Posterior vena cava (tissue), 2 donors: ENCODE measurements at places on chromosomes 7 and 10. TPM values are rescaled to one million over a fixed set of nuclear protein-coding genes. Genes with fewer than 3 reads are reported as not detected.

NOM1 gene
- total RNA-seq = 16.9 TPM

AASS gene
- 14.3 TPM for total RNA-seq

- no peak for DNase-seq
These were observed 52.3 kb upstream of the EN2 start for GRCh38 chr7:155405399-155406318.

DNA sequence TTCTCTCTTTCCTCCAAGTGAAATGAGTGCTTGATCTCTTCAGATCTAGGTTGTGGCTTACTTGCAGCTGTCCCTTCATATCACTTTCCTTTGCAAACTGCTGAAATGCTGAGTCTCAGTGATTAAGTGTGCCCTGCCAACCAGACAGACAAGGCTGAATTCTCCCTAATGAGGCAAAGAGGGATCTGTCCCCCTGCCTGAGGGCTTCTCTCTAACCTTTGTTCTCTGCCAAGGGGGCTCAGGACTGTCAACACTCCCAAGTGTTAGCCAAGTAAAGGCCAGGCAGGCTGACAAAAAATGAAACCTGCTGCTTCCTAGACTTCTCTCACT is at the start of gene MSS51:
Gene MSS51 (minus strand): TSS at position 24 of the 330 bp plus-strand sequence. CDS start 5,277 bp downstream, outside the sequence.
- DNase-seq = no peak

- no peak for DNase-seq
These were observed 652 bp upstream of the VPS26A start for GRCh38 chr10:69123306-69123746.

- DNase-seq = no peak
These were observed 39.7 kb downstream of the TES start for GRCh38 chr7:116249969-116250553.

BLVRA gene
- 54.2 TPM for total RNA-seq

GRCh38 chr7:74269757-74270277 is 15.6 kb upstream of the RFC2 start:
- no peak for DNase-seq

DNA sequence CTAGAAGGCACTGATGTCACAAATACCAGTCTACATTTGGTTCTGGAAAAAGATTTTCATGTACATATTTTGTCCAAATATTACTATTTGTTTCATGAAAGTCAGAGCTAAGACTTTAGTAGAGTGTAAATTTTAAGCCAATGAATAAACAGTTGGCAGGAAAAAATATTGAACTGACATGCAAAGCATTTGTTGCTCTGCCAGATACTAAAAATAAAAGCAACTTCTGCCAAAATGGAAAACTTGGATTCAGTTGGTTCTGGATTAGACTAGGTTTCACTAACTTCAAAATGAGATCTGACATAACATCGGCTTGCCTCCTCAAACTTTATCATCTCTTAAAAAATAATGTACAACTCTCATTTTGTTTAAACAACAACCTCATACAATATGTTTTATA is 34.9 kb downstream of the FAM204A start:
- DNase-seq = no peak

DNA sequence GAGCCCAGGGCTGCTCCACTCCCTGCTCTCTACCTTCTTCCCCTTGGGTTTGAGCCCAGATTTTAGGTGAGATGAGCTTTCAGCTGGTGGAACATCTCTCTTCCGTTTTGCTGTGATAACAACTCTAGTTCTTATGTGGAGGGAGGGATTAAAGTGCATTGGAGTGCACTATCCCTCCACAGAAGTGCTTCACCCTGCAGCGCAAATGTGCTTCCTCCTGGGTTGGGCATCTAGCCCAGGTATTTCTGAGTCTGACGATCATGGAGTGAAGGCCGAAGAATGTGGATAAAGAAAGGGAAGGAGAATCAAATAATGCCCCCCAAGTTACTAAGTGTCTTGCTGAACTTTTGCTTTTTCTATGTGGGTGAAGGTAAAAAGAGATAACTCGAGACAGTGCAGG is 157.4 kb downstream of the CACNB2 start:
- DNase-seq = no peak

ASAH2B gene
- total RNA-seq = 2.8 TPM

NOS3 gene
- total RNA-seq = 27.9 TPM

SFRP4 gene
- total RNA-seq = 56.7 TPM

- DNase-seq = no peak
These were observed 73.4 kb upstream of the FAM13C start for GRCh38 chr10:59435707-59436106.

SPDYE9 gene
- total RNA-seq = not detected

- DNase-seq = no peak
These were observed 63.2 kb downstream of the GPR37 start for GRCh38 chr7:124702385-124702784.

- DNase-seq = no peak
These were observed 141.3 kb downstream of the PAXIP1 start for GRCh38 chr7:154861589-154861988.

- peak; percentile 10 for DNase-seq
These were observed 509.7 kb downstream of the TCERG1L start for GRCh38 chr10:130801784-130802183.

- no peak for DNase-seq
These were observed 161.1 kb downstream of the CRPPA start for GRCh38 chr7:16260236-16260728.

PON1 gene
- total RNA-seq = not detected

- peak; percentile 97 for DNase-seq
These were observed at the start of gene COL1A2 for GRCh38 chr7:94394437-94395140. Gene COL1A2, plus strand, starts transcription at chr7:94394895. Its CDS starts 137 bp downstream, at chr7:94395032.

DNA sequence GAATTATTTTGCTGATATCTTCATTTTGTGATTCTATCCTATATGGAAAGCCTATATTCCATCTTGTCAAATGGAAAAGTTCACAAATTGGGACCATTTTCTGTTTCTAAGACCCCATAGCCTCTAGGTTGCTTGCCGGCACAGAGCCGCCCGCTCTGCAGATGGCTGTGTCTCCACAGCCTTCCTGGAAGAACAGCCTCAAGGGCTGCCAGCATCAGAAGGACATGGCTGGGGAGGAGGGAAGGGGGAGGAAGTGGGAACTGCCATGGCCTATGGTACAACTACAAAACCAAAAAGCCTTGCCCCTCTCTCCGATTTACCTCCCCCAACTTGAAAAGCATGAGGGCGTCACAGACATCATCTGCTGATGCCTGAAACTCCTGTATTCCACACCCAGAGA is 75.9 kb downstream of the LANCL2 start:
- no peak for DNase-seq

DNA sequence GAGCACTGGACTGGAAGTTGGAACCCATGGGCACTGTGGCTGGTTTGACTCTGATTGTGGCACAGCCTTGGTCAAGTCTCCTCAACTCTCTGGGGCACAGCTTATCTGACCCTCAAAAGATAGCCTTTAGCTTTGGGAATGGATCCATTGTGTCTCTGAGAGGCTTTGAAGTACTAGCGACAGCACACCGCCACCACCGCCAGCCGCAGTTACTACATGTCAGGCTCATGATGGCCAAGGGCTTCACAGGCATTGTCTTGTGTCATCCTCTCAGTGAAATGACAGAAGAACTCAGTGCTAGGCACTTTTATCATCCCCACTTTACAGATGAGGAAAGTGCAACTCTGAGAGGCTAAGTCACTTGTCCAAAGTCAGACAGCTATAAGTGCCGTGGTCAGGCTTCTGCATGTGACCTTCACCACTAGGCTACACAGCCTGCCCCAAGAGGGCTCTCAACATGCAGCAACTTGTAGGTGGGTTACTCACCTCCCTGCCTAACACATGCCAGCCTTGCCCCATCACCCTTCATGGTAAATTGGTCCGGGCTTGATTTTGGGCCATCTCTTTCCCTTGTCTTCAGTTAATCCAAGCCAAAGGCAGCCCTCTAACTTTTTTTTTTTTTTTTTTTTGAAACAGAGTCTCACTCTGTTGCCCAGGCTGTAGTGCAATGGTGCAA is 44.1 kb downstream of the C10orf105 start:
- DNase-seq = no peak

- DNase-seq = no peak
These were observed 31.3 kb downstream of the FZD1 start for GRCh38 chr7:91295576-91295975.

- no peak for DNase-seq
These were observed 95.5 kb downstream of the GATA3 start for GRCh38 chr10:8149991-8150390.

DNA sequence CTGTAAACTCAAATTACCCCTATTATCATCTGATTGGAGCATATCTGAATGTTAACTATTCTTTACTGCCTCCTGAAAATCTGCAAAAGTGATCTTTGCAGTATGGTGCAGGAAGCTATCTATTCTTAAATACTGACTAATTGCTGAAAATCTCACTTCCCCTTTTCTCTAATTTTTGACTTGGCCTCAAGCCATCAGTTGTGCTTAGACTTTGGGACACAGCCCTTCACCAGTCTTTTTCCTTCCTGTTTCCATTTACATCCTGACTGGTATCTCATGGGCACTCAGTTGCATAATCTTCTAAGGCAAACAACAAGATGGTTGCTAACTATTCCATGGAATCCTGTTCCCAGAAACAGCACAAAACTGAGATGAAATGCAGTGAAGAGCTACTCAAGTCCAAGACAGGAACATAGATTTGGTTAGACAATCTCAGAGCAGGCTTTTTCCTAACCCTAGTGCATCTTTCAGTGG is 228.5 kb downstream of the SORCS1 start:
- DNase-seq = no peak

- DNase-seq = no peak
These were observed 7.8 kb upstream of the KLF6 start for GRCh38 chr10:3792710-3793219.

GRCh38 chr7:150322114-150322832 is 882 bp upstream of the LRRC61 start:
- no peak for DNase-seq

DNA sequence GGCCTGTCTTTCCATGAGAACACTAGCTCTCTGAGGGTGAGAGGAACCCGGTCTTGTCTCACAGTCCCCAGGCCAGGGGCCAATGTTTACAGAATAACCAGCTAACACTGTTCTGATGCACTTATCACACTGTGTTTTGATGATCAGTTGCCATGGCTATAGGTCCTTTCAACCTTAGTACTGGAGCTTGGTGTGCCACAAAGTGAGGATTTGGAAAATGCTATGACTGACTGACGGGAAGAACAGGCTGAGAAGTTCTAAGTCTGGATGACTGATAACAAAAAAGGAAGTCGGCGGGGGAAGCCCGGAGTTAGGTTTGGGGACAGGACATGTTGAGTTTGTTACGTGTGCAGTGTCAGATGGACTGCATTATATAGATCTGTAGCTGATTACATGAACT is 141.8 kb downstream of the CTTNBP2 start:
- peak; percentile 78 for DNase-seq

- DNase-seq = no peak
These were observed 65.9 kb upstream of the ADAM12 start for GRCh38 chr10:126454045-126454751.

GRCh38 chr7:129798616-129799349 is 154.0 kb downstream of the UBE2H start:
- peak; percentile 15 for DNase-seq

DNA sequence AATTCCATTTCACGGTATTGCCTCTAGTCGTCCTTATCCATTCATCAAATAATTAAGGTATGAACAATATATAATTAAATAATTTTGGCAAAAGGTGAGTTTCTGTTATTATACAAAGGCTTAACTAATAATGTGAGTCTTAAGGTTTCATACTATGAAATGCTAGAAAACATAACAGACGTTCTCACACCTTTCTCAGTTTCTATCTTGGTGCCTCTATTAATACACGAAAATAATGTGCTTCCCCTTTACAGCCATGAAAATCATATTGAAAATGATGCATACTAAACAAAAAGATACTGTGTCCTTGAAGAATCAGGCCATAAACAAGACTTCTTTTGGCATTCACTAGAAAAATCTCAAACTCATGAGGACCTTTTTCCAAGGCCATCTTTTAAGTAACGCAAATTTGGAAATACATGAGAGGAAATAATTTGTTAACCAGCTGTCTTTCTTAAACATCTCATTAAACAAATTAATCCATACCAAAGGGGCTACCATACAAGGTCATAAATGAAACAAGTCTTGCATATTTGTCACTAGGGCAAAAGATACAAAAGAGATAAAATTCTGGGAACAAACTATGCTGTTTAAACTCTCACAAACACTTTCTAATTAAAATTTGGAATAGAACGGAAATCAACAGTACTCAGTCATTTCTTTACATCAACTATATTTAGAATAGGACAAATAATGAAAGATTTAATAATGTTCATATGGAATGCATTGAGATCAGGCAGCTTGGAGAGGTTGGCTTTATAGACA is 53.9 kb upstream of the CAV2 start:
- no peak for DNase-seq

- DNase-seq = peak; percentile 58
These were observed 405 bp upstream of the ENTPD1 start for GRCh38 chr10:95755511-95756004.

GRCh38 chr10:75187961-75188426 is 22.6 kb upstream of the VDAC2 start:
- DNase-seq = no peak

COX15 gene
- 17.6 TPM for total RNA-seq

- DNase-seq = no peak
These were observed 3.5 kb downstream of the LOXL4 start for GRCh38 chr10:98264378-98265065.

DNA sequence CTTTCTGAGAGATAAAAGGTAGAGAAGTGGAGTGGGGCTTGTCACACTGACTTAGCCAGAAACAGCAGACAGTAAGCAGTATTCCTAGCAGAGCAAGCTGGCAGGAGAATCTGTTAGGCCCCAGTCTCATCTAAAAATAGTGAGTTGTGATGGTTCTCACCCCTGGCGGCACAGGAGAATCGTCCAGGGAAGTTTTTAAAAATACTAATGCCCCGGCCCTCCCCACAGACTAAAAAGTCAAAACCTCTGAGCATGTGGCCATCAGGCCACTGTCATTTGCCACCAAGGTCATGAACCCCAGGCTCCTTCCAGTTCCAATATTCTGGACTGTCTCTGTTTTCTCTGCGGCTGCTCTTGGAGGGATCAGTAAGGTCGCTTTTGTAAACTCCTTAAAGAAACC is 34.0 kb downstream of the LYZL1 start:
- DNase-seq = no peak

- no peak for DNase-seq
These were observed 181.7 kb downstream of the ST7 start for GRCh38 chr7:117134889-117135552.

GRCh38 chr7:40833888-40834234 is 699.1 kb downstream of the SUGCT start:
- DNase-seq = no peak

- no peak for DNase-seq
These were observed 18.9 kb downstream of the MACC1 start for GRCh38 chr7:20198260-20198659.

GRCh38 chr7:143413123-143413522 is 4.5 kb upstream of the EPHA1 start:
- DNase-seq = no peak

PDE1C gene
- total RNA-seq = 51.3 TPM

GRCh38 chr10:103696094-103696410 is 159.3 kb downstream of the SH3PXD2A start:
- no peak for DNase-seq

- DNase-seq = no peak
These were observed 38.9 kb downstream of the HDAC9 start for GRCh38 chr7:18534481-18534880.

VAX1 gene
- total RNA-seq = not detected

DNA sequence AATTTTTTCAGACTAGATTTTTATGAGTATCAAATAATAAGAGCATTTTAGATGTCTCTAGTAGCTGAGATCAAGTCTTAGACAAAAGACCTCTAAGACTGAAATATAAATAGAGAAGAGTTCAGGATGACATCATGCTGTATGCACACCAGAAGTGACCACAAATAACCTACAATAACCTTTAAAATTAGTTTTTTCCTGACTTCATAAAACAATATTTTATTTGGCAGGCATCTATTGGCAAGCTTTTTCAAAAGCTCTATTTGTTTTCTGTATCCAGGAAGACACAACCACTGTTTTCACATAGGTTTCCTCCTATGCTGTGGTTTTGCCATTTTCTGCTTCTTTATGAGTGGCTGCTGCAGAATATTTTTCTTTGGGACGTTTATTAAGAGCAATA is 359.1 kb downstream of the CRPPA start:
- no peak for DNase-seq
